ENCODE measurements at places on chromosomes 7 and 10. TPM values are rescaled to one million over a fixed set of nuclear protein-coding genes. Genes with fewer than 3 reads are reported as not detected.
A peak's percentile ranks its signal among the peaks of the same experiment; 100 is the strongest.

Gene SOSTDC1
- total RNA-seq = 0.14 TPM

Gene ABCB8
- total RNA-seq = 52.2 TPM

GRCh38 chr7:47512481-47513176 lies 69.3 kb downstream of the TNS3 start:
- H3K27me3 ChIP-seq = no peaks in the 10 kb centered on the region
- H3K4me3 ChIP-seq = no peak overlapping the region
- H3K36me3 ChIP-seq = no peaks in the 10 kb centered on the region

- no peak overlapping the region for H3K4me3 ChIP-seq
- H3K27ac ChIP-seq = no peak overlapping the region
- H3K27me3 ChIP-seq = peaks cover 10% of the 10 kb centered on the region
- no peak for DNase-seq
- no peaks in the 10 kb centered on the region for H3K36me3 ChIP-seq
Measured at GRCh38 chr10:29908962-29909361, 150.4 kb downstream of the JCAD start.

Gene SFTPA1
- total RNA-seq = not detected

- no peaks in the 10 kb centered on the region for H3K36me3 ChIP-seq
- DNase-seq = no peak
- H3K4me3 ChIP-seq = no peak overlapping the region
Measured at GRCh38 chr10:93267521-93267920, 193.8 kb downstream of the CYP26A1 start.

Gene ABCB4
- 0.36 TPM for total RNA-seq

- no peaks in the 10 kb centered on the region for H3K27me3 ChIP-seq
- no peaks in the 10 kb centered on the region for H3K36me3 ChIP-seq
- no peak overlapping the region for H3K27ac ChIP-seq
- H3K4me3 ChIP-seq = no peak overlapping the region
Measured at GRCh38 chr10:20173046-20173445, 356.8 kb downstream of the PLXDC2 start.

DNA sequence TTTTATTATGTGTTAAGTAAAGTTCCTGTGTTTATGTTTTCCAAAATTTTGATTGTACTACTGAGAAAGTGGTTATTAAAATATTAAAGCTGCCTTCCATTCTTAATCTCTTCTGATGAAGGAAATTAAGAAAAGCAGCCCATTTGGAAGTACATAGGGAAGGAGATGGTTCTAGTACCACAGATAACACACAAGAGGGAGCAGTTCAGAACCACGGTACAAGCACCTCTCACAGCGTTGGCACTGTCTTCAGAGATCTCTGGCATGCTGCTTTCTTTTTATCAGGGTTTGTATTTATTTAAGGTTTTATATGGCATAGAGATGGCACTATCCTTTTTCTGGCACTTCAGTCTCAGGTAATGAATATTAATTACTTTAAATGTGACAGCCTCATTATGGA lies 111.6 kb downstream of the PHTF2 start:
- no peaks in the 10 kb centered on the region for H3K36me3 ChIP-seq
- H3K4me1 ChIP-seq = no peaks in the 10 kb centered on the region
- no peak overlapping the region for H3K4me3 ChIP-seq
- no peak overlapping the region for H3K27ac ChIP-seq
- DNase-seq = no peak

Gene OR2A1
- total RNA-seq = not detected

Gene GHRHR
- not detected for total RNA-seq

DNA sequence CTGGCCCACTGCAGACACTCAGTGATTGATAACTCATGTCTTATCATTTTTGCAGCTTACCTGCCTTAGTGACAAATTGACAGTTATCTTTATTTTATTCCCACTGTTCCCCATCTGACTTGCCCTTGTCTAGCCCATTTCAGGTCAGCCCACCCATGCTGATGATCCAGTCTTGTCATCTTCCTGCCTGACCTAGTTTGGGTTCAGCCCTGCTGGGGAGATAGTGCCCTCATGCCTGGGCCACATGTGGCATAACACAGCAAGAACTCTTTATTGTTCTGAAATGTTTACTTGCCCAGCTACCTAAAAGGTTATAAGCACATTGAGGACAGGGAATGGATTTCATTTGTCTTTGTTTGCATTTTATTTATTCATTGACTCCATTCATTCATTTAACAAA lies 75.6 kb downstream of the ENTPD1 start:
- H3K4me1 ChIP-seq = no peaks in the 10 kb centered on the region
- DNase-seq = no peak
- no peak overlapping the region for H3K4me3 ChIP-seq
- no peak overlapping the region for H3K27ac ChIP-seq
- H3K36me3 ChIP-seq = no peaks in the 10 kb centered on the region

Gene AKR1C4
- total RNA-seq = not detected

DNA sequence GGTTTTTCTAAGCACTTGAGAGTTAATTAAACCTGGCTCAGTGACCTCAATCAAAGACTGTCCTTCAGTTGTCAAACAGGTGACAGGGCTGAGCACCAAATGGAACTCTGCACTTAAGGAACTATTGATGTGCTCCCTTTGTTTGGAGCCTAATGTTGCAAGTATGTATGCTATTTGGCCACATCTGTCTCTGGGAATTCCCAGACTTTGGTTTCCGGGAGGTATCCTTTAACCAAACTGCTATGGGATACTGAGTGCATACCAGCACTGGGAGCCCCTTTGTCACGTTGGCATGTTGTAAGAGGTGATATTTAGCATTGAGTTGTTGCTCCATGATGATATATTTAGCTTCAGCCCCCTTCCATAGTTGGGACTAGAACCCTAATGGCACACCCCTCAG lies 25.2 kb downstream of the ASZ1 start:
- no peak overlapping the region for H3K4me3 ChIP-seq
- H3K27ac ChIP-seq = no peak overlapping the region
- H3K27me3 ChIP-seq = no peaks in the 10 kb centered on the region
- no peaks in the 10 kb centered on the region for H3K4me1 ChIP-seq
- DNase-seq = peak; percentile 44

Gene GRID2IP
- 0.07 TPM for total RNA-seq

DNA sequence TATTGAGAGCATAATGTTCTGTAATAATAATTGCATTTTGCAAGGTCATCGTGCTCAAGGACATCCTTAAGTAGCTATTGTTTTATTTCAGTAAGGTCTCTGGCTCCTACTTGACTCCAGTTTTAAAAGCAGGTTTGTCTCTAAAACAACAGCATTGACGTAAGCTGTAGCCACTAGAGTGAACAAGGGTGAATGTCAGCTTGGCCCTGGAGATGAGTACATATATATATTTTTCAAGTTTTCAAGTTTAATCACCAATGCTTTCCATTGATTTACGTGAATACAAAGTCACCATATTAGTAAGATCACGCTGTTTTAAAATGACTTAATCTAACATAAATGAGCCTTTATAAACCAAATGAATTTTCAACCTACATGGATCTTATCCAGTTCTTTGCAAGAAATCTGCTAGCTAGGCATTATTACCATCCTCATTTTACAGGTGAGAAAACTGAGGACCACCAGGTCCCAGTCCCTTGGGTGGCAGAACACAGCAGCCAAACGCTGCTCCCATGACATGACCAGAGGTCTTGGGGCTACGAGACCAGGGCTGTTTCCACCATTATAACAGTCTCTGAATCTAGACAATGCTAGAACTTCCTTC lies 57.2 kb upstream of the ELMO1 start:
- no peak overlapping the region for H3K27ac ChIP-seq
- no peak overlapping the region for H3K4me3 ChIP-seq
- no peaks in the 10 kb centered on the region for H3K4me1 ChIP-seq
- no peak for DNase-seq
- H3K36me3 ChIP-seq = no peaks in the 10 kb centered on the region
- H3K27me3 ChIP-seq = no peaks in the 10 kb centered on the region

Data from astrocyte (in vitro differentiated cells and primary cell).